Astrocyte of the spinal cord (primary cell): ENCODE measurements at places on chromosomes 5 and 9.
A peak's percentile ranks its signal among the peaks of the same experiment; 100 is the strongest.

GRCh38 chr5:62259699-62260250 lies 46.2 kb upstream of the KIF2A start:
- no peak for DNase-seq

- DNase-seq: no peak
Measured at GRCh38 chr5:8831251-8831650, 714.6 kb downstream of the SEMA5A start.

DNA sequence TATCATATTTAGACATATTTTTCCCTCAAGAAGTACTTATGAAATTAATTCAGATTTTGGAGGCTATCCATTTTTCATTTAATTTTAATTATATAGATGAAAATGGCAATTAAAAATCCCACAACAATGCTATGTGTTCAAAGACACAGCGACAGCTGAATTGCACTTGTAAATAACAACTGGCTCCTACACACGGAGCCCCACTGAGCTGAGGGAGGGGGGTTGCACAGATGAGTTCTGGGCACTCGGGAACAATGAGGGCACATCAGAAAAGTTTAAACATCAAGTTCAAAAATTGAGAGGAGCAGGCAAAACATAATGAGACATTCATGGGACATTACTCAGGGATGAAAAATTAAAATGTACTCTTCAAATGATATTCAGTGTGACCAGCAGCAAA lies 104.9 kb downstream of the MARCHF3 start:
- DNase-seq: no peak

- DNase-seq: no peak
Measured at GRCh38 chr5:126188804-126189203, 234.4 kb upstream of the GRAMD2B start.

DNA sequence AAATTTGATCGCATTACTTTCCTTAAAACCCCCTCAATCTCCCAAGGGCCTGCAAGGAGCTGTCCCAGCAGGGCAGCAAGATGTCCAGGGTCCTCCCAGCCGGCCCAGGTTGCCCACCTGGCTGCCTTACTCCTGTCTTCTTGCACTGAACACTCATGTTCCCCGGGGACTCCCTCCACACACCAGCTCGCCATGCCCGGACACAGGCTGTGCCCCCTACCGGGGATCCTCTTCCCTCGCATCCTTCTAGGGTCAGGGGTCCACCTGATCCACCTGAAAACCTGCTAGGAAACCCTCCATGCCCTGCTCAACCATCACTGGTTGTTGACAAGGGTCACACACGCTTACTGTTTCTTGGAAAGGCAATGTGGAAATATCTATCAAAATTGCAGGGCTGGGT lies 172.0 kb upstream of the MSX2 start:
- no peak for DNase-seq

DNA sequence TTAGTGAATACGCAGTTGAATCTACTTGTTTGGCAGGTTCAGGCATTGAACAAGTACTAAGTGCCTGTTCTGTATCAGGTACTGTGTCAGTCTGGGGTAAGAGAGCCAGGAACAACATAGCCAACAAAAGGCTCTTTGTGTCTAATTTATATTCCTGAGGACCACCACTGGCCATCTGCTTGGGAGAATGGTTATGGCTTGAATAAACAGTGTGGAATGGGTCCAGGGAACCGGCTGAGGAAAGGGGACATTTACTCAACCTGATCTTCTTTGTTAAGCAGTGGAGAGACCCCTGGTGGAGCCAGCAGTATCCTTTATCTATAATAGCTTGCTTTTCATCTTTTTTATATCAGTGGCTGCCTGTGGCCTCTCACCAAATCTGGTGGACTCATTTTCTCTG lies 38.6 kb downstream of the EXOSC2 start:
- no peak for DNase-seq

DNA sequence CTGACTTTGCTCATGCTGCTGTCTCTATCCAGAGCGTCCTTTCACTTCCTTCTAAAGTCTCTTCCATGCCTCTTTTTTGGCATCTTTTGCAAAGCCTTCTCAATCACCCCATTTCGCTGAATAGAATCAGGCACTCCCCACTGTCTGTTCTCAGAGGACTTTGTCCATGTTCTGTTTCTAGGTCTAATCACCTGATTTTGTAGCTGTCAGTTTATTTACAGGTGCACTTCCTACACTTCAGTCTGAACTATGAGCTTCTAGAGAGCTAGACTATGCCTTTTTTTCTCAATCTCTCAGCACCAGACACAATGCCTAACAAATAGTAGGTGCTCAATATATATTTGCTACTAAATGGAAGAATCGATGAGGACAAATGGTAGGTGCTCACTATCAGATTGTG lies 29.9 kb downstream of the TLR4 start:
- DNase-seq: no peak

DNA sequence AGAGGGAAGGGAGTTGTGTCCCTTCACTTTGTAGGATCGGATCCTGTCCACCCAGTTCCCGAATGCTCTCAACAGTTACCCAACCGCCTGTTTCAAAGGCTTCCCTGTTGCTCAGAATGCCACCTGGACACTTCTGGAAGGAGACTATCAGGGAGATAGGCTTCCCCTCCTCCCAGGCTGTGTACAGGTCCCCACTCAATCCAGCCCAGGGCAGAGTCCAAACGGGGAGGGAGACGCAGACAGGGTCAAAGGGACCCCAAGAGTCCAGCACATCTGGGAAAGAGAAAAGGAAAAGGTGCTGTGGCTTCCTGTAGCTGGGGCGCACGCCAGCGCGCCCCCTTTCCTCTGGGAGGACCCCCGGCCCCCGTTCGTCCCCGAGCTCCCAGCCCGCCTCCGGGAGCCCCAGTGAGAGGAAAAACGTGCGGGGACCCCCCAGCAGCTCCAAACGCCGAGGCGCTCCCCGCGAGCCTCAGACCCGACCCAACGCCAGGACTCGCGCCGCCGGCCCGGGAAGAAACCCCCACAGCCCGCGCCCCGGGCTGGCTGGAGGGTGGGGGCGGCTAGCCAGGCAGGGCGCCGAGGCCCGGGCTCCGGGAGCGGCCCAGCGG lies 640 bp downstream of the SURF4 start:
- DNase-seq: peak; percentile 54

DNA sequence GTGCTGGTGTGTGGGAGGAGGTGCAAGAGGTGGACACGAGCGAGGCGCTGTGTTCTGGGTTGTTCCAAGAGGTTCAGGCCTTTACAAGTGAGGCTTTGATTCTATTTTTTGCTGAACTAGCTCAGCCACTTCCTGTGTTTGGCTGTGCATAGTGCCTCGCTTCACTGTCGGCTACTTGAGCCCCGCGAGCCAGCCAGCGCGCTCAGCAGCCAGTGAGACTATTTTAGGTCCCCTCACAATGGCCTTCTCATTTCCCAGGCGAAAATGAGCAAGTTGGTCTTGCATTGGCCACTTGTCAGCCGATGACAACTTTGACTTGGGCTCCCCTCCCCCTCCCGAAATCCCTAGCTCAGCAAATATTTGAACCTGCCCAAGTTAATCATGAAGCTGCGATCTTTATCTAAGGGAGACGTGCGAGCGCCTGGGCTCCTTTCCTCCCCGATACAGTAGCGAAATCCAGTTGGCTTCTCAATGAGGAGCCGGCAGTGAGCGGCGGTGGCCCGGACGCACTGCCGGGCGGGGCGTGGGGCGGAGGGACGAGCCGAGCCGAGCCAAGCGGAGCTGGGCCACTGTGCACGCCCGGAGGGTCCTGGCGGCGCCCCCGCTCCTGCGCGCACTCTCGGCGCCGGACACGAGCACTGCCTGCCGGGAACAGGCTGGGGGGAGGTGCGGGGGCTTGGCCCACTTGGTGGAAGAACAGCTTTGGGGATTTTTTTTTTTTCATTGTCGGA lies 72.6 kb downstream of the PIK3R1 start:
- peak; percentile 67 for DNase-seq

DNA sequence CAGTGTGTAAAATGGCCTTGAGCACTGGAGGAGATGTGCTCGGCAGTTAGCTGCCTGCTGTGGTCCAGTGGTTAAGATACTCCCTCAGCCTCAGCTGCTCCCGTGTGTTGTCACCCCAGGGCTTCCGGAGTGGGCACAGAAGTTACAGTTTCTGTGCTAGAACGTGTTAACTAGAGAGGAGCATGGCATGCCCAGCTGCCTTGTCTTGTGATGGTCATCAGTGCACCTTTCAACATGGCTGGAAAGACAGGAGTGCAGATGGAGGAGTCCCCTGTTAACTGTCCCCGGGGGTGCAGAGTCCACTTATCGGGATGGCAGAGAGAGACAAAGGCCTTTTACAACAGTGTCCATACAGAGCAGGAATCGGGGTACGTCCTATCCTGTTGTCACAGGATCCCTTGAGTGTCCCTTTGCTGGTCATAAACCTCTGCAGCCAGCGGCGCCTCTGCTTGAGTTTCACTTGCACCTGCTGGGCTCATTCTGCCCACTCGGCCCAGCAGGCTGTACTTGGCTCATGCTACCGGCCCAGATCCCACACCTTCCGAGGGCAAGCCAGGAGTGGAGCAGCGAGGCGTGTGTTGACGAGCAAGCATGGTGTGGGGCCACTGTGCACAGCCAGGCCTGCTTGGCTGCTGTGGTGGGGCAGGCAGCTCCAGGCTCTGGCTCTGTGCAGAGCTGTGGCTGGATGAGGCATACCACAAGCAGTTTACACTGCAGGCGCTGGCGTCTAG lies 112.6 kb downstream of the EHMT1 start:
- DNase-seq: no peak

DNA sequence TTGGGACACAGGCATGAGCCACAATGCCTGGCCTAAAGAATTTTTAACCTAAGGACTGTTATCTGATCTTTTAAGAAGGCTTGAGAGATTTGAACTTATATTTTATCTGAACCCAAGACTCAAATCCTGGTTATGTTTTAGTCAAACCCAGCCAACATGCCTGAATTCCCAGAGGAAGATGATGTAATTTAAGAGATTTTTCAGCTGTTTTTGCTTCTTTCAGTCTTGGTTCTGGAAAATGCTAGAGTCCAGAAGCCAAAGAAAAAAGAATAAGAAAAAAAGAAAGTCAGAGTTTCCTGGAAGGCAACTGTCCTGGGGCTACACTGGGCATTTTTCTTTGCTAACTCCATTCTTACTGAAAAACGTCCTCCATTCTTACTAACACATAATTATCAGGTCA lies 85.8 kb downstream of the SNX18 start:
- DNase-seq: no peak

- no peak for DNase-seq
Measured at GRCh38 chr5:139837711-139838380, 42.2 kb downstream of the PSD2 start.

DNA sequence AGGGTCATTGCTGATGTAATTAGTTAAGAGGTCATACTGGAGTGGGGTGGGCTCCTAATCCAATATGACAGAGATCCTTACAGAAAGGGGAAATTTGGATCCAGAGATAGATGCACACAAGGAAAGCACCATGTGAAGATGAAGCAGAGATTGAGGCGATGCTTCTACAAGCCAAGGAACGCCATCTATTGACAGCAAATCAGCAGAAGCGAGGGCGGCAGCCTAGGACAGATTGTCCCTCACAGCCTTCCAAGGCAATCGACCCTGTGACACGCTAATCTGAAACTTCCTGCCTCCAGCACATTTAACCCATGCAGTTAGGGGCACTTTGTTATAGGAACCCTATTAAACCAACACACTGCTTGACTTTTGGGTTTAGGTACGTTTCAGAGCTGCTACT lies 285.1 kb upstream of the DAP start:
- no peak for DNase-seq

GRCh38 chr5:114296191-114296590 lies 65.7 kb upstream of the KCNN2 start:
- no peak for DNase-seq

DNA sequence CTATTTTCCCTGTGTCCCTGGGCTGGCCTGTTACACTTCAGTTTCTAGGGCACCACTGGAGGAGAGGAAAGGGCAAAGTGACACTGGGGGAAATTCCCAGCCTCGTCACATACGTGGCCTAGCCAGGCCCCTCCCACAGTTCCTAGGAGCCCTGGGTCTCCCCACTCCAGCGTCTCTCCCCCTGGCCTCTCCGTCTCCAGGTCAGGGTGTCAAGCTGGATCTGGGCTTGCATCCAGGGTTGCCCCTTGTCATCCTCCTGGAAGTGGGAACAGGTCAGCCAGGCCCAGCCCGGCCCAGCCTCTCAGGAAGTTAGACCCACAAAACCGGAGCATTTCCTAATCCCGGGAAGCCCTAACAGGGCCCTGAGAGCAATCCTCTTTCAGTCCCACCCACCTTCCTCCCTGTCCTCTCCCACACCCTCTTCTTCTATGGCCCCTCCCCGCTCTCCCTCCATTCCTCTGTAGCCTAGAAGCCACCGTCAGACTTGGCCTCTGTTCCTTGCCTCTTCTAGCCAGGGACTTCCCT lies 4.7 kb upstream of the TNIP1 start:
- DNase-seq: no peak

- no peak for DNase-seq
Measured at GRCh38 chr5:123455095-123455494, 31.9 kb upstream of the CEP120 start.

GRCh38 chr5:57552033-57552432 lies 69.4 kb upstream of the ACTBL2 start:
- DNase-seq: no peak

DNA sequence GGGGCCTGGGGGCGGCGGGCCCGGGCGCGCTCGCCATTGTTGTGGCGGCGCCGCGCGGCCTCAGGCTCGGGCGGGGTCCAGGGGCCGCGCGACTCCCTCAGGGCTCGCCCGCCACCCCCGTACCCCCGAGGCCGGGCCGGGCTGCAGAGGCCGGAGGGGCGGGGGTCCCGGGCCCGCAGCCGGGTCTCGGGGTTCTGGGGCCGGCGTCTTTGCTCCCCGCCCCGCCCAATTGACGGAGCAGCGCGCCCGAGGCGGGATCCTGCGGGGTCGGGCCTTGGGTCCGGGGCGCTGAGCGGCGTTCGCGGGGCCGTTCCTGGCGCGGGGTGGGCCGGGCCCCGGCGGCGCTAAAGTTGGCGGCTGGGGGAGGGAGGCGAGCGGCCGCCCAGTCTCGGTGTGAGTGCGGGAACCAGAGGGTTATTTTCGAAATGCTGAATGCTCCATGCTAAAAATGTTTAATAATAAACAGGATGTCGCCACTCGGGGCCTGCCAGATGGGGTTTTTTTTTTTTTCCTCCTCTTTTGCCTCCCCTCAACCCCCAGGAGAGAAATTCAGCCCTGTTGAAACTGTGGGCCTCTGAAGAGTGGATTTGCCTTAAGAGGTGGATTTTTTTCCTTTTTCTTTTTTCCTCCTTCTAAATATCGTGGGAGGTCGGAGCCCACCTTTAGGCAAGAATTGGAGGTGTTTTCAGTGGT lies 724 bp downstream of the PRRC2B start:
- peak; percentile 36 for DNase-seq

GRCh38 chr5:23411200-23411599 lies 96.2 kb upstream of the PRDM9 start:
- no peak for DNase-seq
